Femur (tissue), 1 donor: ENCODE measurements at places on chromosomes 11 and 22.

DNA sequence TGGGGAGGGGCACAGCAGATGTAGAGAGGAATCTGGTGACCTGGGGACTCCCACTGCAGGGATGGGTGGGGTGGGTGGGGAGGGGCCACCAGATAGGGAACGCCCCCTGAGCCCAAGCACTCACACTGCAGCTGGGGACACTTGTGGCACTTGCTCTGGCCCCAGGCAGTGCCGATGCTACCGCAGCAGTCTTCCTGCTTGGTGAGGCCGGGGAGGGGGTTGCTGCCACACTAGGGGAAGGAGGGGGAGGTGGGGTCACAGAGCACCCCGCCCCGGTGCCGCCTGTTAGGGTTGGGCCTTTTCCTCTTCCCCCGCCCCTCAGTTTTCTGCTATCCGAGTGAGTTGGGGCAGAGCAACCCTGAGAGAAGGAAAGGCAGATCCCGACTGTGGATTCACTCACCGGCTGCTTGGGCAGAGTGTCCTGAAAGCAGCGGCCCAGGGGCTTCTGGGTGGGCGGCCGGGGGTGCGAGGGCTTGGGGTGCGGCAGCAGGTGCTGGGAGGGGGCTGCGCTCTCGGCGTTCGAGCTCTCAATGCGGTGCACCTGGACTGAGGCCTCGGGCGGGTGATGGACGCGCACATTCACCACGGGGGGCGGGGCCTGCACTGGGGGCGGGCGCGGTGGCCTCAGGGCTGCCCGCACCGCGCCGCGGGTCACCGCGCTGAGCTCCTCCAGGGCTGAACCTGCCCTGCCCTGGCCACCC lies 4.7 kb downstream of the LTBP3 start:
- DNase-seq = no peak

GRCh38 chr11:57269571-57270021 lies 32.5 kb upstream of the APLNR start:
- DNase-seq = no peak

- DNase-seq = peak; percentile 20
These were observed 499.0 kb upstream of the CCDC179 start for GRCh38 chr11:23359297-23359696.

GRCh38 chr11:44032299-44033085 lies 15.3 kb upstream of the ACCSL start:
- peak; percentile 40 for DNase-seq

DNA sequence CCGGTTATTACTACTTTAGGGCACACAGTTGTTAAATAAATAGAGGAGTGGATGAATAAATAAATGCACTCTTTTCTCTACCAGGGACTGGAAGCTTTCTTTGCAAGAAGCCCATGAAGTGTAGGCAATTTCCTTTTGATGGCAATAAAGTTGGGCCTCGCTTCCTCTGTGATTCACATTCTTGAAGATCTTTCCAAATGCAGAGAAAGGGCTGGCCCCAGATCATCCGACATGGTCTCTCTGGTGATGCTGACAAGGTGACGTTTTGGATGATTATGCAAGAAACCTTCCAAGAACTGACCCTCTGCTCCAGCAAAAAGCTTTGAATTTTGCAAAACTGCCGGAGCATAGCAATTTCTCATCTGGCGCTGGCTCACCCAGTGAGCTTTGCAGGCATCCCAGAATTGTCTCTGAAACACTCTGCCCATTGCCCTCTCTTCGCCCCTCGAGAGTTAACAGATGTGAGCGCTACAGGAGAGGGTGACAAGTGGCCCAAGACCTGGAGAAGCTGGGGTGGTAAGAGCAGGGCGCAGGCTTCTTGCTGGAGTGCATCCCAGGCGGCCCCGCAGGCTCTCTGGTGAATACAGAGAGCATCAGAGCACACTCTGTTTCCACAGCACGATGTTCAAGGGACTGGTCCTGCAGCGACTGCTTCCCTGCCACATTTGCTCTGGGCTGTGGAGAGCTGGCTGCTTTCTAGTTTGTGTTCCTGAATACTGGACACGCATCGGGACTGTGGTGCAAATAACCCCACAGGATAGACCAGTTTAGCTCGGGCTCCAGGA lies 11.5 kb upstream of the IFT27 start:
- DNase-seq = no peak

DNA sequence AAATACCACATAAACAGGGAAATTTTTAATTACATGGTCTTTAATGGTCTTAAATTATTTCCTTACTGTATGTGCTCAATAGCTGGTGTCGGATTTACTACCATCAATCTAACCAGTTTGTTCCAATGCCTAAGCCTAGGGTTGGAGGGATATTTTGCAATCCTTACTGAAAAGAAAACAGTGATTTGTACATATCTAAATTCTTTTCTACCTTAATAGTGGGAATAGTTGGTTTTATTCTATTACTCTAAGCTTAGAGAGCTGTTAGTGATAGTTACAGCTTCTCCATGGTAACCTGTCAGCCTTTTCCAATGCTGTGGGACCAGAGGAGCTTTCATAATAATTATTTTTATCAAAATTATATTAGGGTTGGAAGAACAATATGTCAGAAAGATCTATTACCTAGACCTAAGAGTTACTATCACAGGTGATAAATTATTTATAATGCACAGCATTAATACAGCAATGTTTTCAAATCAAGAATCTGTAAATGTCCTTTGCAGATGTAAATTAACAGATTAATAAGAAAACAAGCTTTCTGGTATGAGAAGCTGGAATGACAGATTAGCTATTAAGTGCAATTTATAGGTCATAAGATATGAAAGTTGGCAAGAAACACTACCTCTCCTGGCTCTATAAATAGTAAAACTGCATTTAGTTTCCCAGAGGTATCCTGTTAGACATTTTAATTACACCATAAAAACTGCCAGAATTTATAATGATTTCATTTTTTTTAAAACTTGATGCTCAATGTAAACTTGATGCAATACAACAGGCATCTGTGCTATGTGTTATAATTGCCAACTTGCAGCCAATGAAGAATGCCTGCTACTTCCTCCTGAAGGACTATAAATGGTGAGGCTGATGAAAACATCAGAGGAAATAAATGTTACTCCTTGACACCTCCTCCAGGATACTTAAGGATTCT lies 262.0 kb upstream of the PITPNB start:
- DNase-seq = no peak

GRCh38 chr11:64186492-64187165 lies 658 bp downstream of the STIP1 start:
- no peak for DNase-seq

DNA sequence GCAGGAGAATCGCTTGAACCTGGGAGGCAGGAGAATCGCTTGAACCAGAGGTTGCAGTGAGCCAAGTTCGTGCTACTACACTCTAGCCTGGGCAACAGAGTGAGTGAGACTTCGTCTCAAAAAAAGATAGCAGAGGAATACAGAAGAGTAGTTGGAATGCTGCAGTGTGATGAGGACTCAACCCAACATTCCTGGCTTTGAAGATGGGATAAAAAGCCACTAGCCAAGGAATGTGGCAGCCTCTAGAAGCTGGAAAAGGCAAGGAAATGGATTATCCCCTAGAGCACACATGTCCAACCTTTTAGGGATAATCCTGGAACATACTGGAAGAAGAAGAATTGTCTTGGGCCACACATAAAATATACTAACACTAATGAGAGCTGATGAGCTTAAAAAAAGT lies 13.9 kb downstream of the SLC25A17 start:
- DNase-seq = no peak

DNA sequence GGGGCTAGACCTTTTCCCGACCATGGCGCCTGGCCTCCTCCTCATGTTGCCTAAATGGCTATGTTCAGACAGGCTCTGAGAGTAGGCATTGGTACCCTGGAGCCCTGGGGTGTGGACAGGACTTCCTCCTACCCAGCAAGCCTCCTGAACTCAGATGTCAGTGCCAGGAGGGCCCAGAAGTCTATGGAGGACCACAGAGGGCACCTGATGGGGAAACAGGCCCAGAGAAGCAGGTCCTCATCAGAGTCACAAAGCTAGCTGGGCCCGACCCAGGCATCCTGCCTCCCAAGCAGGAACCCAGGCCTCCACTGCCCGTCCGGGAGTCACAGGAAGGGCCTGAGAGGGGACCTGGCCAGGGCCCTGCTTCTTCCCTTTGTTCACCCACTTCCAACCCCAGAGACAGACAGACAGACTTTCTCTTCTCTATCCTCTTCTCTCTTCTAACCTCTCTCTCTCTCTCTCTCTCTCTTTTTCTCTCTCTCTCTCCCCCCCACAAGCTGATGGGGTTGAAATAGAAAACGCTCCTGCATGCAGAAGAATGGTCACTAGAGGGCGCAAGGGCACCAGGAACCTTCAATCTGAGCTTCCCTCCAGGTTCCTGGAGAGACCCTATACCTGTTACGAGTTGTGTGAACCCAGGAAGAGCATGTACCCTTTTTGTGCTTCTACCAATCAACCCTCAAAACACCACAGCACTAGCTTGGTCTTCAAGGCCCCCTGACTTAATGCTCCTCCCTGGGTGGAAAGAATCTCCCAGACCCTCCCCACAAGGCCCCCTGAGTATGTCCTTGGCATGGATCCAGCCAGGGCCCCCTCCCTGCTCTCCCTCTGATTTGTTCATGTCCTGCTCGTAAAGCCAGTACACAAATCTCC lies 27.1 kb downstream of the ARAP1 start:
- DNase-seq = peak; percentile 84

DNA sequence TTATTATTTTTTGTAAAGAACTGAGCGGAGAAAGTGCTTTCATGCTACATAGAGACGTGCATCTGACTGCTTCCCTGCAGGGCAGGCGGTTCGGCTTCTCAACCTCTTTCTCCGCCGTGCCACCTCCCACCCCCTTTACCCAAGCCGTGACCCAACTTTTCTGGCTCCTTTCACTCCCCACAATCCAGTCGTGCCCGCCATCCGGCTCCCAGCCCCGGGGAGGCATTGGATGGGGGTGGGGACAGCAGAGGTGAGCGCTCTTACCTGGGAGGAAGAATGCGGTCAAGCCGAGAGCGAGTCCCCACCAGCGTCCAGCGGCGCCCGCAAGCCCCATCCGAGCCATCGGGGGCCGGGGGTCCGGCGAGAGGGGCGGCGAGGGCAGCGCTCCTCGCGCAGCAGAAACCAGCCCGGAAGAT lies 781 bp downstream of the NECTIN1 start:
- peak; percentile 41 for DNase-seq

- no peak for DNase-seq
These were observed 1505.2 kb downstream of the TBC1D22A start for GRCh38 chr22:48267681-48268080.

- no peak for DNase-seq
These were observed 391.5 kb downstream of the SHANK2 start for GRCh38 chr11:70860888-70861287.

GRCh38 chr11:46639197-46639839 lies 22.0 kb downstream of the ATG13 start:
- no peak for DNase-seq

GRCh38 chr22:42065438-42066125 lies 5.0 kb downstream of the NAGA start:
- no peak for DNase-seq

- DNase-seq = no peak
These were observed 104.1 kb downstream of the MPPED1 start for GRCh38 chr22:43515902-43516301.

DNA sequence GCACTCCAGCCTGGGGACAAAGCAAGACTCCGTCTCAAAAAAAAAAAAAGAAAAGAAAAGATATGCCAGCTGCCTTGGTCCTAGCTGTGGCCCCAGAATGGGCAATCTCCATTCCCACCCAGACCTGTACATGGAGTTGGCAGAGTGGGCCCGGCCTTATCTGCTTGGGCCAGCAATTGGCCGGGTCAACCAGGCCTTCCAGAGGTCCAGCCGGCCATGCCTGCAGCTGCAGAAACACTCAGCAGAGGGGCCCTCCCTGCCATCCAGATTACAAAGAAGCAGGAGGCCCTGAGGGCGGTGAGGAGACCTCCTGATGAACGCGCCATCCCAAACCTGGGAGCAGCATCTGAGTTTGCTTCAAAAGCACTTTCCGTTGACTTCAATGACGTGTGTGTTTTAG lies 26.9 kb upstream of the ARFGAP3 start:
- DNase-seq = no peak

GRCh38 chr22:24810043-24810749 lies 4.2 kb downstream of the SGSM1 start:
- DNase-seq = no peak

DNA sequence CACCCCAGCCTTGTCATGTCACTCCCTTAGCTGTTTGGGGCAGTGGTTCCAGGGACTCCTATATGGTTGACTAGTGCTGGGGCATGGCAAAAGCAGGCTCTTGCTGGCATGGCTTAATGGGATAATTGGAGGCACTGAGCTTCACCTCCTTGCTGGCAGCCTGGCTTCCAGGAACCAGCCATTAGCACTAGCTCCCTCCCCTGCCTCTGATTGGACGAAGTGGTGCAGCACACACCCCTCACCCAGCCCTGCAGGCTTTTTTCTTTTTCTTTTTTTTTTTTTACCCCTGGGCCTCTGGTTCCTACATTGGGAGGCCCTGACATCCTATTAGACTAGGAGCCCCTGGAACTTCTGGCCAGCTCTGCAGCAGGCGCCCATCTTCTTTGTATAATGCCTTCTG lies 18.6 kb downstream of the PHLDB1 start:
- DNase-seq = no peak

DNA sequence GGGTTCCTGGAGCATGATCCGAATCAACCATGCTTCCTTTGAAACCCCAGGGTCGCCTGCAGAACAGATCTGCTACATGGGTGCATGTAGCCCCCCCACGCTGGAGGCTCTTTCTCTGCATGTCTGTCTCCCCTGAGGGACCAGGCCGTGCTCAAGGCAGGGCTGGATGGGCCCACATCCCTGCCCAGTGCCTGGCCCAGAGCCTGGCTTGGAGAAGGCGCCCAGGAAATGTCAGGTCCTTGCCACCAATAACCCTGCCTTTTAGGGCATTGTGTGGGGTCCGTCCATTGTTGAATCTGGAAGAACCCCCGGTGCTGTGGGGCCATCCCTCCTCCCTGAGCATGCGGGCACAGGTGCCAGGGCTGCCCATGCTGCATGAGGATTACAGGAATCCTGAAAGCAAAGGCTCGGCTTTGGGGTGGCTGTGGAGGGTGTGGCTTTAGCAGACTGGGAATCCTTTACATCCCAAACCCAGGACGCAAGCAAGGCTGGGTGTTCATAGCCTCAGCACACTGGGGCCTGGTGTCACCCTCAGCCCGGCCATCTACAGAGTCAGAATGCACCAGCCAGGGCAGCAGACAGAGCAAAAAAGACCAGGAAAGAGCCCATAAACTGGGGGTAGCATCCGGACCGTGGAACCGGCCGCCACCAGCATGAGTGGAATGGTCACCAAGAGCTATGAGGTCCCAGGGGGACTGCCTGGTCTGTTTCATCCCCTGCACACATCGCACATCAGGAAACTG lies 48.2 kb downstream of the RTL6 start:
- no peak for DNase-seq

DNA sequence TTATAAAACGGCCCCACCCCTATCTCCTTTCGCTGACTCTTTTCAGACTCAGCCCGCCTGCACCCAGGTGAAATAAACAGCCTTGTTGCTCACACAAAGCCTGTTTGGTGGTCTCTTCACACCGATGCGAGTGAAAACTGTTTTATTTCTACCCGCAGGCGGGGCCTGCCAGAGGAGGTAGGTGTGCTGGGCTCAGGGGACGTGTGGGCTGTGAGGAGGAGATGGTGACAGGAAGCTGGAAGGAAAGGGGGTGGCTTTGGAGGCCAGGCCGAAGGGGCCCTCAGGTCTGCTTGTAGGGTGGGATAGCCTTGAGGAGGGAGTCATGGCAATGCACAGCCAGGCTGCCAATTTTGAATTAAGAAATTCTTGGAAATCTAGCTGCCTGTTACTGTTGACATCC lies 21.3 kb upstream of the KRTAP5-7 start:
- no peak for DNase-seq

- DNase-seq = no peak
These were observed 32.1 kb upstream of the DRD2 start for GRCh38 chr11:113507341-113507740.
